ENCODE measurements at places on chromosomes 2 and 18.
A peak's percentile ranks its signal among the peaks of the same experiment; 100 is the strongest.

DNA sequence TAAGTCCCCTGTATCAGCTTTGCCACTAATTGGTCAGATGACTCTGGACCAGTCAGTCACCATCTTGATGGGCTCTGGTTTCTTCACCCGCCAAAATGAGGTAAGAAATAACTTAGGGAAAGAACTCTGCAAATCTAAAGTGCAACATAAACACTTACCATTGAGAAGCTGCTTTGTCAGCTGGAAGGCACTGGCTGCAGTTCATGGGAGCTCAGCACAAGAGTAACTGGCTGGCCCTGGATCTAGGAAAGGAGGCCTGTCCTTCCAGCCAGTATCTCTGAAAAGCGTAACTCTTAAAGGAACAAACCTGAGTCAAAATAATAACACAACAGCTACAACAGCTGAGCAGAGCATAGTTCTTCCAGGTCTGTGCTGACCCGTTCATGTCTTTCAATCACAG, 123.9 kb downstream of the CACNB4 start:
- H3K4me1 ChIP-seq: no peaks in the 10 kb centered on the region
- no peaks in the 10 kb centered on the region for H3K36me3 ChIP-seq
- H3K27ac ChIP-seq: no peak overlapping the region
- no peak for DNase-seq

DNA sequence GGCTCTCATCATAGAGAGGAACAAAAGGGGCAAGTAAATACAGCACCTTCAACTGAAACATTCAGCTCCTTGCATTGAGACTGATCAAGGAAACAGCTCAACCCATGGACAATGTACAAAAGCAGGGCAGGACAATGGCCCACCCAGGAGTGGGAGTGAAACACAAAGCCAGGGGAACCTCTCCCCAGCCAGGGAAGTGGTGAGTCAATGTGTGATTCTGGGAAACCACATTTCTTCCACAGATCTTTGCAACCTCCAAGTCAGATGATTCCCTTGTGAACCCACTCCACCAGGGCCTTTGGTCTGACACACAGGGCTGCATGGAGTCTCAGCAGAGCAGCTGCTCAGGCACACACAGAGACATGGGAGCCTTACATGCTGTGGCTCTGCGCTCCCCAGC, 294.5 kb downstream of the NR4A2 start:
- no peaks in the 10 kb centered on the region for H3K27me3 ChIP-seq
- no peaks in the 10 kb centered on the region for H3K36me3 ChIP-seq
- DNase-seq: no peak
- H3K4me1 ChIP-seq: no peaks in the 10 kb centered on the region
- H3K4me3 ChIP-seq: no peak overlapping the region

- H3K27me3 ChIP-seq: no peaks in the 10 kb centered on the region
- H3K4me1 ChIP-seq: no peaks in the 10 kb centered on the region
- no peak for DNase-seq
- H3K27ac ChIP-seq: no peak overlapping the region
Measured at GRCh38 chr2:228703152-228703551, 521.7 kb upstream of the SPHKAP start.

GRCh38 chr2:234747032-234747431, 204.8 kb upstream of the SH3BP4 start:
- DNase-seq: no peak
- H3K27me3 ChIP-seq: no peaks in the 10 kb centered on the region
- H3K36me3 ChIP-seq: no peaks in the 10 kb centered on the region

GRCh38 chr2:105790461-105791149, 45.9 kb downstream of the NCK2 start:
- no peak for DNase-seq
- H3K4me3 ChIP-seq: peak overlapping the region; percentile 49
- no peaks in the 10 kb centered on the region for H3K36me3 ChIP-seq
- H3K27me3 ChIP-seq: no peaks in the 10 kb centered on the region

- no peak overlapping the region for H3K4me3 ChIP-seq
- no peak for DNase-seq
- no peaks in the 10 kb centered on the region for H3K4me1 ChIP-seq
- no peaks in the 10 kb centered on the region for H3K36me3 ChIP-seq
- no peak overlapping the region for H3K27ac ChIP-seq
Measured at GRCh38 chr18:13330996-13331395, 112.4 kb downstream of the LDLRAD4 start.

GRCh38 chr2:95347681-95348608, 50.8 kb downstream of the KCNIP3 start:
- H3K4me1 ChIP-seq: peaks cover 16% of the 10 kb centered on the region
- peak overlapping the region; percentile 77 for H3K4me3 ChIP-seq

All from thoracic aorta (tissue), 2 donors.